ENCODE measurements at places on chromosomes 4 and X. TPM values are rescaled to one million over a fixed set of nuclear protein-coding genes. Genes with fewer than 3 reads are reported as not detected.

Gene SH2D1A
- 54.9 TPM for total RNA-seq

Gene RNF175
- not detected for total RNA-seq

Gene CT45A5
- total RNA-seq = not detected

Gene CENPE
- total RNA-seq = 36.5 TPM

Gene GPR34
- not detected for total RNA-seq

Gene MAP7D2
- total RNA-seq = 0.21 TPM

Gene ZFP92
- total RNA-seq = 2.1 TPM

Gene MAGEB6B
- not detected for total RNA-seq

Gene BANK1
- total RNA-seq = 0.16 TPM

Gene PNMA6A
- total RNA-seq = 0.87 TPM

Gene GPR82
- 0.14 TPM for total RNA-seq

Gene CT45A2
- total RNA-seq = not detected

Gene RIPPLY1
- total RNA-seq = not detected

Gene PCDH7
- not detected for total RNA-seq

Gene APLN
- total RNA-seq = 0.39 TPM

Gene PRDM8
- total RNA-seq = 1.1 TPM

Gene PAGE5
- total RNA-seq = not detected

Gene UBA6
- 84.8 TPM for total RNA-seq

Gene AKAP17A
- total RNA-seq = 67.6 TPM

Gene TLR2
- 0.25 TPM for total RNA-seq

Gene SCARB2
- total RNA-seq = 1.3 TPM

Gene ZNF330
- 57.9 TPM for total RNA-seq

Gene PPP3CA
- 7.2 TPM for total RNA-seq

Gene RNF212
- 0.85 TPM for total RNA-seq

Gene AFF2
- 3.2 TPM for total RNA-seq

Gene AKAP4
- not detected for total RNA-seq
